ENCODE measurements at places on chromosomes 2 and 18. TPM values are rescaled to one million over a fixed set of nuclear protein-coding genes. Genes with fewer than 3 reads are reported as not detected.

Gene HOXD4
- total RNA-seq: 0.21 TPM

Gene ANKAR
- 13.9 TPM for total RNA-seq

Gene SOCS6
- 12.0 TPM for total RNA-seq

Gene ANKRD29
- total RNA-seq: 0.52 TPM

Gene EFHD1
- total RNA-seq: 0.42 TPM

Gene ALPI
- total RNA-seq: not detected

Gene TBR1
- total RNA-seq: 0.10 TPM

Gene PRKCE
- total RNA-seq: 13.6 TPM

Gene ALKAL2
- total RNA-seq: not detected

Gene ADAM23
- 0.94 TPM for total RNA-seq

Gene M1AP
- total RNA-seq: 0.31 TPM

Gene CHRND
- total RNA-seq: not detected

Gene CFAP221
- 0.31 TPM for total RNA-seq

Gene G6PC2
- total RNA-seq: not detected

Gene ZNF396
- total RNA-seq: 0.52 TPM

Gene CREG2
- total RNA-seq: not detected

Gene ESPNL
- 0.10 TPM for total RNA-seq

Gene ABCG5
- total RNA-seq: not detected

Gene UBXN4
- total RNA-seq: 106 TPM

Gene MAP2
- 0.73 TPM for total RNA-seq

Gene TFPI
- total RNA-seq: 6.9 TPM

Gene NEUROD1
- total RNA-seq: not detected

Gene TMEM37
- total RNA-seq: not detected

Data from mononuclear cell (primary cell).